ENCODE measurements at places on chromosomes 11 and 22. TPM values are rescaled to one million over a fixed set of nuclear protein-coding genes. Genes with fewer than 3 reads are reported as not detected.

The TECTA gene
- 4.6 TPM for total RNA-seq

The CRYBB2 gene
- 1.1 TPM for total RNA-seq

The GRM5 gene
- 132 TPM for total RNA-seq

- DNase-seq, result no peak
These were observed 443.1 kb downstream of the TBC1D22A start for GRCh38 chr22:47205554-47205953.
